CD4-positive, alpha-beta T cell treated with Interleukin-21 for 1 hour (primary cell): ENCODE measurements at places on chromosomes 7 and 10.

- DNase-seq = no peak
Observed at GRCh38 chr10:14409247-14409646, 78.5 kb upstream of the FRMD4A start.

DNA sequence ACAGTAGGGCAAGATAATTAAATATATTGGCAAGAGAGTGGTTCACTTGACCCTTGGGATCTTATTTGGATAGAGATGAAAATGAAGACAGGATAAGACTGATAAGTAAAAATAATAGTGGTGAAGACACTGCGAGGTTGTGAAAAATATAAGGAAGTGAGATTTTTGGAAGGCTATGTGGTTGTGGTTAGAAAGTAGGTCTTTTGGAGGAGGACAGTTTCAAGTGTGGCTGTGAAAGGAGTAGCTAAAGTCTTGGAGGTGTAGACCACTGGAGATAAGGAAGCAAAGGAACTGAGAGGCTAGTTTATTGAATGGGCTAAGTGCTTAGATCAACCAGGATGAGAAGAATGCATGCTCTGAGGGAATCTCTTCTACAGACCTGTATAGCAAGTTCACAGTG, 11.2 kb downstream of the MIOS start:
- DNase-seq = no peak

GRCh38 chr7:636396-636795, 90.1 kb upstream of the DNAAF5 start:
- DNase-seq = peak; percentile 66

- peak; percentile 64 for DNase-seq
Observed at GRCh38 chr7:131424219-131424822, 96.6 kb downstream of the MKLN1 start.

DNA sequence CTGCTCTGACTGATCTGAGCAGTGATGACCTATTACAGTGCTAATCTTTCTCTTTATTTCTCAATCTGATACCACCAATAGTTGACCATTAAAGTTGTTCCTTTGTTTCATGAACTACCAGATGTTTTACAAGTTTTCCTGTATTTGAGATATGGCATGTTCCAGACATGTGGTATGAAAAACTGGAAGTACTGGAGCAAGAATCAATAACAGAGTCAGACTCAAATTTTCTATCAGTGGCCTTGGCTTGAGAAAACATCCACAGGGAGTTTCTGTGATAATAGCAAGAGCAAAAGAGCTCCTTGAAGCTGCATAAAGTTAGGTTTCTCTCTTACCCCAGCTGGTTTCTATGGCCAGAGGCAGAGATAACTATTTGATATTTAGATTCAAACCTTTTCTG, 469.0 kb upstream of the STEAP1 start:
- no peak for DNase-seq

- DNase-seq = no peak
Observed at GRCh38 chr10:94407668-94408067, 5.3 kb downstream of the TBC1D12 start.

DNA sequence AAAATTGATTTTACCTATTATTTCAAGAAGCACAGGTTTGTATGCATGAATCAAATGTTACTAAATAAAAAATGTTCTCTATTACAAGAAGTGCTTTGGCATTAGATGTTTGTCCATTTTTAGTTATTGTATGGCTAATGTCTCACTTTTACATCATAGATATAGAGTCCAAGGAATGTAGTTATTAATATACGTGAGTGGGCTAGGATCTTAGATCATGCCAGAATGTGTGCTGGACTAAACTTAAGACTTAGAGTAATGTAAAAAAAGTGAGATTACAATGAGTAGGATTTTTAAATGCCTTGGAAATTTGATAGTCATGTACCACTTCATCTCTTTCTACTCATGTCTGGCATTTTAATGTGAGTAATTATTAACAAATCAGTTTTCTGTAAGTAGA, 196.6 kb downstream of the ARL4A start:
- no peak for DNase-seq

DNA sequence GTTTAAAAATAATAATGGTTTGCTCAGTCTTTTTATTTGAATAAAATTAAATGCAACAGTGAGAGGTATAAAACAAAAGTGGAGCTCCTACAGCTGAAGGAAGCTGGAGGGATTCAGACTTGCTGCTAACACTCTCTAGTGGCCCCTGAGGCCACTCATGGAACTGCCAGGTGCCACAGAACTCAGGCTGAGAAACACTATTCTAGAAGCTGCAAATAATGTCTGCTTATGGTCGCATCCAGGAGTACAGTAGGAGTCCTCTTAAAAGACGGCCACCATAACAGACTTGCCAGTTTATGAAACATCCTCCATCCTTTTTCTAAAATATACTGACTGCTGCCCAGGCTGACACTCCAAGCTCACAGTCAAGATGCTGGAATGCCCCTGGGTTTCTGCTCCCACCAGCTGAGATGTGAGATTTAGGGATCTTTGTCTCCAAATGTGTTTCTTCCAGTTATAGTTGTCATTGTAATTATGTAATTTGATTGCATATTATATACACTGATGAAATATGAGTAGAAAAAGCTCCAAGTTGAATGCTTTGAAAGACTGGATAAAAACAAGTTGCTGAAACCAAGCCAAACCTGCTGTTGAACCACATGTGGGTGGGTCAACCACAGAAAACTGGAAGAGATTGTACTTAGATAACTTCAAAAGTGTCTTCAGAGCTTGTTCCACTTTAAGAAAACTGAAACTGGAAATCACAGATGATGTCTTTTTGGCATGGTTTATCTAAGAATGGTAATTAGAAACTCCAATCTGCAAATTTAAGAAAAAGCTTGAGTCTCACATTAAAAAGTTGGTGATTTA, 213.7 kb upstream of the AOAH start:
- DNase-seq = peak; percentile 21

DNA sequence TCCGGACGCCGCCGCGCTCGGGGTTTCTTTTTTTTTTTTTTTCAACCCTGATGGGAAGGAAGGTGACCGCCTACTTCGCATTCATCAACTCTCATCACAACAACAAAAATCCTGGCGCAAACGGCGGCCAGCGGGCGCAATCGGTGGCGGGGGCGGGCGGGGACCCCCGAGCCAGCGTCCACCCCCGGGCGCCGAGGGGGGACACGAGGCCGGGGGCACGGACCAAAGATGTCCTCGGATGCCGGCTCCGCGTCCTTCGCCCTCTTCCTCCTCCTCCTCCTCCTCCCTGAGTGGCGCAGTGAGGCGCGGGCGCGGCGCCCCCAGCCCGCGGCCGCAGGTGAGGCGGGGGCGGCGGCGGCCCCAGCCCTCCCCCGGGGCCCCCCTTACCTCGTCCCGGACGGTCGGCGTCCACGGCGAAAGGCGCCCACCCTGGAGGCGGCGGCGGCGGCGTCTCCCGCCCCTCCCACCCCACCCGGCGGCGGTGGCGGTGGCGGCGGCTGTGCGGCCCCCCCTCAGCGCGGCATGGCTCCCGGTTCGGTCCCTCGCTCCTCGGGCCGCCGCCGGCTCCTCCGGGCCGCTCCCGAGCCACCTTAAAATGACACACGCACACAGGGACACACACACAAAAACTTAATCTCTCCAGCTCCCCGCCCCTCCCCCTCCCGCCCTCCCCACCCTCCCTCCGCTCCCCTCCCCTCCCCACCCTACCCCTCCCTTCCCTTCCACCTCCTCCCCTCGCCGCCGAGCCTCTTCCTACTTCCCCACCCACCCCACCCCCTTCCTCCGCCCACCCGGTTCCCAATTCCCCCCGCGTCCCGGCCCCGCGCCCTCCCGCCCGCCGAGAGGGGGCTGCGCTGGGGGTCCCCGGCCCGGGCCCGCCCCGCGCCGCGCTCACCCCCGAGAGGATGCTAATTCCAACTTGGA, at the start of gene CTBP2:
Gene CTBP2 (minus strand): TSS at position 632 of the 924 bp plus-strand sequence.
- no peak for DNase-seq

DNA sequence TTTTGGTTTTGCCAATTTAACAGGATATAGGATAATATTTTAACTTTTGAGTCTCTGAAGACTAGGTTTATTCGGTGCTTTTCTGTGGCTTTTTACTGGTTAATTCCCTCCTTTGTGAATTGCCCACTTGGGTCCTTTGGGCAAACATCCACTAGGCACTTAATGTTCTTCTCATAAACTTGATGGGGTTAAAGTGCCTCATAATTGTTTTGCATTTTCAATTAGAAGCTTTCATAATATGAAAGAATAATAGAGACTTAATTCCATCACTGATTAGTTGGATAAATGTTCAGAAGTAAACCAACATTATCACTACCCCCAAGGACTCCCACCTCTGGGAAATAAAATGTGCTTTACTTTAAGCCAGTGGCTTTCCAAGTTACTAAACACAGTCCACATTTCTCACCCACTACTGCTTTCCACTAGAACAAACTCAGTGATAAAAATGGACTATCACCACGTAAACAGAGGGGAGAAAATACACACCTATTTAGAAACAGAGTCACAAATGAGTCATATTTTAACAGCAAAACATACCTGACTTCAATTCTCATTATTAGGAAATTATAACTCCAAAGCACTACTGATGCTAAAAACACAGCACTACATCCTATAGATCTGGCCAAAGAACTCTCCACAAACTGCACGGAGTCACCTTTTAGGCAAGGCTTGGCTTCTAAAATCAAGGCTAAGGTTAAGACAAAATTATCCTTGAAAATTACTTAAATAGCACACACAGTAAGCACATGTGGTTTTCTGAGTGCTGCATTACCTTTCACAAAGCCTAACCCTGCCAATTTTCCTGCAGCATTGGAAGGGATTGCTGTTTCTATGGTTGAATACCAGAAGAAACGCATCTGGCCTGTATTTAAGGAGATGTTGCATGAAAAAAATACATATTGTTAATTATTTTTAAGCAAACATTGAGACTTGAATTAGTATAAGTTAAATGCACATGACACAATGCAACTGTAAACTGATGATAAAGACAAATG, 41.2 kb downstream of the PARD3 start:
- no peak for DNase-seq

DNA sequence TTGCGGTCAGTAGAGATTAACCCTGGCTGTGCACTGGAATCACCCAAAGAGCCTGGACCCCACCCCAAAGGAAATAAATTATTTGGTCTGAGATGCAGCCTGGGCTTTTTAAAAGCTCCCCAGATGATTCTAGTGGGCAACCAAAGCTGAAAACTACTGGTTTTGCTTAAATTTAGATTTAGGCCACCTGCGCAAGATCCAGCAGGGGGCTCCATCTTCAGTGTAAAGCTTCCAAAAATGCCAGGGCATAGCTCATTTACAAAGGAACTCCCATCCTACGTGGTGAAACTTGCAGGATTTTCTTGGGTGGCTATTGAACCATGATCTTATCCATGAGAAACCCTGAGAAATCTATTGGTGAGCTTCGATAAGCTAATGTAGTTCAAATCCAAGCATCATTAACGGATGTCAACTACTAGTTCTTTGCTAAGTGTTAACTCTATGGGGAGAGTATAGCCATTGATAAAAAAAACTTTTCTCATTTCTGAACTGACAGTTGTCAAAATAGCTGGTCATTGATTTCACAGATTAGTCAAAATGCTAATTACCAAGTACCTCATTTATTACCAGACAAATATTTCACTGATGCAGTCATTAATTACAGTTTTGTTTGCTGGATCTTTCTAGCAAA, 315.3 kb downstream of the LHFPL3 start:
- DNase-seq = no peak

DNA sequence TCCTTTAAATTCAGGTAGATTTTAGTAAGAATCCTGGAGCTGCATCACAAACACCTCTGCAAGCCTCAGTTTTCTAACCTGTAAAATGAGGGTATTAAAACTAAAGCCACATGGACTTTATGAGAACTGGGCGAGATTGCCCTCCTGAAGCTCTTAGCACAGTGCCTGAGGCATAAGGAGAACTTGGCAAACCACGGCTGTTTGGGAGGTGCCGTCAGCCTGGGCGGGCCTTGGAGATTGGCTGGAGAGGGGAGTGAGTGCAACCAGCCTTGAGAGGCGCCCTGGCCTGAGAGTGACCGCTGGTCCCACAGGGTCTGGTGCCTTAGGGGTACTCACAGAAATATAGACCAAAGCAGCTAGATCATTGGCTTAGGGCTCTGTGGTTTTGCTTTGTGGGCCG, 5.4 kb upstream of the TNS3 start:
- no peak for DNase-seq

GRCh38 chr10:75168275-75168674, 42.3 kb upstream of the VDAC2 start:
- no peak for DNase-seq

GRCh38 chr7:52088008-52088901, 771.6 kb upstream of the COBL start:
- no peak for DNase-seq

DNA sequence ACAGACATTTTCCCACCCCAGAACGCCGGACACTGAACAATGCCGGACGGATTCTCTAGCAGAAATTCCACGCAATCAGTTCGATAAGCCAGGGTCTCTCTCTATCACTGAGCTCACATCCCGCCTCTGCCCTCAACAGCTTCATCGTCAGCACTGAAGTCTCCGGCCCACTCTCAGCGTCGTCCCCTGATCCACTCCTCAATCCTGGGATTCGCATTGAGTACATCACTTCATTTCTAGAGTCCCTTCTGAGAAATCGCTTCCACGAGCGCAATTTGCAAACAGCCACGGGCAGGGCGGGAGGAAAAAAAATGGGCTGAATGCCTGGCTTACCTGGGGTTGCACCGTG, 365 bp downstream of the YME1L1 start:
- DNase-seq = no peak

DNA sequence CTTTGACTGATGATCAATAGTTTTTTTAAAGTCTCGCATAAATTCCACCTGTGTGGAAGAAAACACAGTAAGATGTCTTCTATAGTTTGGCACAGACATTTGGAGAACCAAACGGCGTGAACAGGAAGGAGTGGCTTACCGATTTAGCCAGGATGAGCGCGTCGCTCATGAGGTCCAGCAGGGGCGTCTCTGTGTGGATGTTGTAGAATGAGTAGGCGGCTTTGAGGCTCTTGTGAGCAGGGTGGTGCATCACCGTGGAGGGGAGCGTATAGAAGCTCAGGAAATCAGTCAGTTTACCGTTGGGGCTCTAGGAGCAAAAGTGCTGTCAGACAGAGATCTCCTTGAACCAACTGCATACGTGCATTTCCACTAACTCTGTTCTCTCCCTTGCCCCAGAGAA, 15.5 kb downstream of the RPP38 start:
- no peak for DNase-seq
